IMR-90 (cell line): ENCODE measurements at places on chromosomes 5 and 9.

DNA sequence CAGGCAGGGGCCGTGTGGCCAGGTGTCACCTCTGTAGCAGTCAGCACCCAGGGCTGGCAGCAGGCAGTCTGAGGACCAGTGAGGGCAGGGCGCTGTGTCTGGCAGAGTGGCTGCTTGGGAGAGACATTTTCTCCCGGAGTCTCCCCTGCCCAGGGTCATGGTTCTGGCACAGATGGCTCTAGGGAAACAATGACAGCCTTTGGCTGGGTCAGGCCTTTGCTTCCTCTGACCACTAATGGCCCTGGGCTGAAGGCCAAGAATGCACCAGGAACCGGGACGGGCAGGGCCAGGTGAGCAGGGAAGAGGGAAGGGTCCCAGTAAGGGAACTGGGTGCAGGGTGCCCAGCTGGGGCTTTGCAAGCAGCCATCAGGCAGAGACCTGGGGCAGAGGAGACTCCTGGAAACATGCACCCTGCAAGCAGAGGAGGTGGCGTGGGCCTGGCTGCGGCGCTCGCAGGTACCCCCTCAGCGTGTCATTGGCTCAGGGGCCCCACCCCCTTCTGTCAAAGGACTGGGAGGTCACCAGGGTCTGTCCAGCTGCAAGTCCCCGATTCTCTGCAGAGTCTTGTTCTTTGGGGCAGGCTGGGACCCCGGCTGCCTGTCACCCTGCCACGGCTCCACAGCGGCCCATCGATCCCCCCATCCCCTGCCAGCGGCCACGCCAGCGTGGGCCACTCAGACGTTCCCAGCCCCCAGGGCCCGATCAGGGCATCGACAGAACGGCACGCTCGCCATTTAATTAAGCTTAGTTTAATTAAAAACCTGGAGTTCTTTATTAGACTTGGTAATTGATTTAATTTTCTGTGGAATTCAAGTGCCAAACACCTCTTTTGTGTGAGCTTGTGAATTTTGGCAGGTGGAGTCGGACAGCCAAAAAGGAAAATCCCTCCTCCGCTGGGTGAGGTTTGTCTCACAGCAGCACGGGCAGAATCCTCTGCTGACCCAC lies 18.9 kb upstream of the TMEM250 start:
- DNase-seq: no peak

DNA sequence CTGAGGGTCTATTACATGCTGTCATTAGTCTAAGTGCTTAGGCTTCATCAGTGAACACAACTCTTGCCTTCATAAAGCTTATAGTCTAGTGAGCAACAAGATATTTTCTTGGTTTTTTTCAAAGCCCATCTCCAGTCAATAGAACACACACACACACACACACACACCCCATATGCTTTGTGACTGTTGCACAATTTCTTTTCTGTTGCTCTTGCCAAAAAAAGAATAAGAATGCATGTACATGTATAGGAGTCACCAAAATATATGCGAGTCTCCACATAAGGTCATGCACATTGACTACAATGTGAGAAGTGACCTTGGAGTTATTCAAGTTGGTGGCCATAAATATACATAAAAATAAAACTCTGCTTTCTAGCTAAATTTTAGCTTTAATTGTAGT lies 351.5 kb upstream of the TLE4 start:
- no peak for DNase-seq

- DNase-seq: no peak
Observed at GRCh38 chr5:180050121-180050940, 21.2 kb downstream of the RNF130 start.

DNA sequence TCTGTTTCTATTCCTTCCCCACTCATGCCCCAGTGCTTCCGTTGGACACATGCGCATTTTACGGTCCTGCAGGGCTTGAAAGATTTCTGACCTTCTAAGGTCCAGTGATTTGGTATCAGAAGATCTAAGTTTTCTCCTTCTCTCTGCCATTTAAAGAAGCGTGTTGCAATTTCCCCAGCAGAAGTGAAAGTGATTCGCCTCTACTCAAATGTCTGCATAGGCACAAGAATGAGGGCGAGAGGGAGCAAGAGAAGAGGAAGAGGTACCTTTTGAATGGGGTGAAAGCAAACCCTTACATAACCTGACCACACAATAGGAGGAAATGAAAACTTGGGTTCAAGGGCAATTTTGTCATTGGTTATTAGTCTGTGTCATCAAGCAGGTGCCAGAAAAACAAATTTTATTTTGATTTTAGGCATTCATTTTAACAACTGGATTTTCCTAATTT lies 31.7 kb upstream of the NR3C1 start:
- peak; percentile 30 for DNase-seq

GRCh38 chr9:77063645-77064285 lies 44.3 kb downstream of the FOXB2 start:
- DNase-seq: peak; percentile 47

DNA sequence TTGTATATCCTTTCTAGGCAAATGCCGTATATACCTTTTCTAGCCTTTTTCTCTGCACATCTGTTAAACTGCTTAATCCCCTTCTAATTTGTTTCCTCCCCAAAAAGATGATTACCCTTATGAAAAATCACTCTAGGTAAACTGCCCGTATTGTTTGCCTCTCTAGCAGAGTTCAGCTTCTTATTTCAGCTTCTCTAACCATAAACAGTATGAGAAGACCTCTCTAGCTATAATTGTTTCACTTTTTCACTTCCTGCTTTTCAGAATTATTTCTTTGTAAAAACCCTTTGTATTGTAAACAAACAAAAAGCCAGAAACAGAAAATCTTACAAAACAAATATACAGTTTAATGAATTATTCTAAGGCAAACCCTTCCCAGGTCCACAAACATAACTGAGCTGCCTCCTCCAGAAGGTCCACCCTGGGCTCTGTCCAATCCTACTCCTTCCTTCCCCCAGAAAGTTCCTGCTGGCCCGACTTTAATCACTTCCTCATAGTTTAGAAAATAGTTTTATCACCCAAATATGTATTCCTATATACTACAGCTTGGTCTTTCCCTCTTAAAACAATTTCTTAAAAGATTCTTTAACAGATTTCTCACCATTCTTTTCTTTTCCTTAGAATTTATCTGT lies 158.1 kb downstream of the FGF1 start:
- no peak for DNase-seq

DNA sequence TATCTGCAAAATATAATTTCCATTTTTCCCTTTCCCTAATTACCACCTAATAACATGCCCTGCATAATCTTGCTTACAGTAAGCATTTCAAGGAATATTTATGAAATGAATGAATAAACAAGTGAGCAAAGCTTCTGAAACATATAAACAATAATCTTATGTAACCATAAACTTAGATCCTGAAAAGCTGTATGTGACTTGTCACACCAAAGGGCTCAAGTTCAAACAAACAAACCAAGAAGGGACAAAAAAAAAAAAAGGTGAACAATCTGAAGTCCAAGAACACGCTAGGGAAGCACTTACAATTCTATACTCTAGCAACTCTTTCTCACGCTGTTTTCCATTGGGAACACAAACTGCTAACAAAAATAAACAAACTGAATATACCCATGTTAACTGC lies 36.3 kb downstream of the PLPP1 start:
- no peak for DNase-seq

- DNase-seq: no peak
Observed at GRCh38 chr9:130661451-130662098, 2.8 kb upstream of the PRDM12 start.

- no peak for DNase-seq
Observed at GRCh38 chr9:96501633-96502538, 51.9 kb downstream of the HABP4 start.

DNA sequence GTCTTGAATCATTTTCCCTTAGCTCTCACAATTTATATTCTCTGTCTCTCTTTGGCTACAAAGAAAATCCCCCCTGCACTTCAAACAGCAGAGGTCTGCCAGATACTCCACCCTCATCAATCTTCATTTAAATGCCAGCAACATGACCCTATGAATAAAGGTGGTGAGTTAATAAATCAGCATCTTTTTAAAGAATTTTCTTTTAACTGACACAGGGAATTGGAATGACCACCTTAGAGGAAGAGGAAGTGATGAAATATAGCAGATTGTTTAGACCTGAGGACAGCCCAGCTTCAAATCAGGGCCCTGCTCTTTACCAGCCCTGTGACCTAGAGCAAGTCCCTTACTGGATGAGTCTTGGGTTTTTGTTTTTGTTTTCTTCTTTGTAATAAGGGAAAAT lies 223.1 kb upstream of the PAPPA start:
- peak; percentile 33 for DNase-seq

DNA sequence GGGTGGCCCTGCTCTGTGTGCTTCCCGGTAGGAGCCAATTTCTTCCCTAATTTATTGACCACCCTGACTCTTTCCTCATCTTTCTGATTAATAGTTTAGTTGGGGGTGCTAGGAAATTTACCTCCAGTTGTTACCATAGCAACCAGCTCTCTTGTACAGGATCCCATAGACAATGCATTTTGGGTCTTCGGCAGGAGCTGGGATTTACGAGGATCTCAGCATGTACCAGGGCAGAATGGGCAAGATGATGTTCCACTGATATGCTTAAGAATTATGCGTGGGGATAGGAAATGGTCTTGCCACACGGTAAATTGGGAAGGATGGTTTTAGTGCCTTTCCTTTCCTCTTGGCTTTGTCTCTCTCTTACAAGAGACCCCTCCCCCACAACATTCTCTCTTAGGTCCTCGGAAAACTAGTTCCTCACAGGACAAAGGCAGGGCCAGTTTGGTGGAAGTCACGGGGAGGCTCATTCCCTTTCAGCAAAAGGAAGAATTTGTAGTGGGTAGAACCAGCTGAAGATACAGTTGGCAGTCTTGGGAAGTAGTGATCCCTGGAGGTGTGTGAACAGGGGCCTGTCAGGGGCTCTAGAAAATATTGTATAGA lies 133.4 kb upstream of the SHB start:
- no peak for DNase-seq

DNA sequence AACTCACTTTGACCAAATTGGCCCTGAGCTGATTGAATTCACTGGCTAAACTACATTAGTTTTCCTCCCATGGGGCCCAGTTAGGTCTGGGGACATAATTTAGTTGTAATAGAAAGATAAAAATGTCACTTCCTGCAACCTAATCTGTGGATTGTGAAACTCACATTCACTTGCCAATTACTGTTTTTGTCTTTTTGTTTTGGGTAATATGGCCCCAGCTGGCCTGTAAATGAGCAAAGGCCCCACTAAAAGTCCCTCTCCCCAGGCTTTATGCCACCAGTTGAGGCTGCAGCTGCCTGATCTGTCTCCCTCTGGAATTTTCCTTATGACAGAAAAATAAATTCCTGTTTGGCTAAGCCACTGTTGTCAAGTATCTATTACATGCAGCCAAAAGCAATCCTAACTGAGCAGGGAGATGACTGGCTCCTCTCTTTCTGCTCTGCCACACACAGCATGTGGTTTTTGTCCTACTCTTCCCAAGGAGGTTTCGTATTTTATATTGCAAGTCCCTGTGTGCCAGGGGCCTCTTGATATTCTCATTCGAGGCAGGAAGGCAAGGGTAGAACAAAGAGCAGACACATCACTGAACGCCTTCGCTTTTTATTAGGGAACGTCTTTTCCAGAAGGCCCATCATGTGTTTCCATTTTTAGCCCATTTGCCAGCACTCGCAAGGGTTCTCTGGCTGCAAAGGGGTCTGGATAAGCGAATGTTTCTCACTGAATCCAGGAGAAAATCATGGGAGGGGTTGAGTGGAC lies 24.1 kb upstream of the SLC25A48 start:
- no peak for DNase-seq

DNA sequence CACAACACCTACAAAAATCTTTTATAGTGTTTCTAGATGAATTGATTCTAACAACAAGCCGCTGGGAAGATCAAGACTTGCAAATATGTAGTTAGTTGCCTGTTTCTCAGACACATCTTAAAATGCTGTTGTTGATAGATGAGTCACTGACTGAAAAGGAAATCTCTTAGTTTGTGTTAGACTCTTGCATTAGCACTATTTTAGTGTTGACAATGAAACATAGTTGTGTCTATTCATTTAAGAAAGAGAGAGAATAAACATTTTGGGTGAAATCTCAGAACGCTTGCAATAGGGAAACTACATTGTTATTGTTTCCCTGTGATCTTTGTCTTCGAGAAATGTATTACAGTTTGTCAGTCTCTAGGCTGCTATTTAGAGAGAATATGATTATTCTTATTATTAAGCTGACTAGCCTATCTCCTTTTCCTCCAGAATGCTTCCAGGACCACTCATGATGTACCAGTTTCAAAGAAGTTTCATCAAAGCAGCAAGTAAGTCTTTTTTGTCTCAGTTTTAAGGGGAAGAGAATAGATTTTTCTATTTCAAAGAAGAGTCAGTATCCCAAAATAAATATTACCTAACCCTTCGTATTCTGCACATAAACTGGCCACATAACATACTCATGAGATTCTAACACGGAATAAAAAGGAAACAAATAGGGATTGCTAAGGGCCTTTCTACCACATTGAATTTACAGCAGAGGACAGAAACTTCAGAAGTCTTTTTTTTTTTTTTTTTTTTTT lies 285.6 kb downstream of the ARHGAP26 start:
- DNase-seq: peak; percentile 57

- peak; percentile 38 for DNase-seq
Observed at GRCh38 chr5:131265311-131265803, 1.5 kb downstream of the CDC42SE2 start.

DNA sequence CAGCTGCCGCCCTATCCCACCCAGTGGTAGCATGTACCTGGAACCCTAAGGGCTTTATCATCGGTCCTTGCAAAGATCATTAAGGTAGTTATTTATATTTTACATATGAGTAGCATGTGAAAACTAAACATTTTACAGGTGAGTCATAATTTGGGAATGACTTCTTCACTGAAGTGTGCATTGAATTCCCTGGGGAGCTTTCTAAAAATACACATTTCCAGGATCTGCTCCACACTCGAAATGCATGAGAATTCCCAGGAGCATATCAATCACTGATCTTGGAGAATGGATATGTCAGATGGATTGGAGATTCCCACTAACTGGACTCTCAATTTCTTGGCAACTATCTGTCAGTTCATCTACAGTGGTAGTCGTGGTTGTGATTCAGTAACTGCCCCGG lies 717.5 kb downstream of the IRX1 start:
- no peak for DNase-seq

DNA sequence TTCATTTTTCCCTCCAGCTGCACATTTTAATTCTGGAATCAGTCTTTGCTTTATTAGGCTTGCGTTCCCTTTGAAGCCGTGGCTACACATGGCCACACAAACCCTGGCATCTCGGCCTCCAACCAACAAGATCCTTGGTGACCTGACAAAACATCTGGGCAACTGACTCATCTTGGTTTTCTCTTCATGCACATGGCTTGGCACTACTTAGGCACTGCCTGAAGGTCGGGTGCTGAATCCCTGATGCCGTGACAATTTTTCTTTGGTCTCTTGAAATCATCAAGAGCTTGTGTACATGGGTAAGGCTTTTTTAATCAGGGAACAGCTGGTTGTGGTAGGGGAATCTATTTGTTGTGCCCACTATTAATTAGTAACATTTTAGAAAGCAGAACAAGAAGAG lies 16.0 kb upstream of the PAPPA start:
- DNase-seq: no peak
